ENCODE measurements at places on chromosomes 2 and 18.

DNA sequence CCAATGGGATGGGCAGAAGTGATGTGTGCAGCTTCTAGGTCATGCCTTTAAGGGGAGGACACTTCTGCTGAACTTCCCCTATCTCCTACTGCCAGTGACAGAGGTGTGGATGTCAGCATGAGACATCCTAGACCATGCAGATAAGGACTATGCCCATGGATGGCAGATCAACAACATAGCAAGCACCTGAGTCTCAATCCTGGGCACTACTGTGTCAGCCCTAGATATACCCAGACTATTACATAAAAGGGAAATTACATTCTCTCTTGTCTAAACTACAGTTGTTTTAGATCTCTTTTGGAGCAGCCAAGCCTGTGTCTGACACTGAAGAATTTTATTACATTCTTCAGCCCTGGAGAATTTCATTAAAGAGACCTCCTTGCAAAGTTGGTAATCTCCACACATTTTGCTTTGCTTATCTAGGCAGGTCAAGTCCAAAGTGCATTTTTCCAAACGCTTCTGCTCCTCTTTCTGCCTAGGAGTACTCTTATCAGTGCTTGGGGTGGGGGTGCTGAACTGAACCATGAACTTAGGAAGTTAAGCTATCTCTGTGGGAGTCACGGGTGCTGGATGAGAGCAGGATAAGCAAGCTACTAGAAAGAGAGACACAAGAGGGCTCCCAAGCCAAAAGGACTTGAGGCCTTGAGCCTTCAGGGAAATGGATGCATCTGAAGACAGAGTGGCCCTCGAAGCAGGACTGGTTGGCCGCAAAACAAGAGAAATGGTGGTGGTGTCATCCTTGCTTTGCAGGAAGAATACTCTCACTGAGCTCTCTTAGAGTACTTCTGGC lies 95.2 kb upstream of the SPRED2 start:
- no peak for DNase-seq

- DNase-seq: no peak
These were observed 49.4 kb downstream of the SLC66A2 start for GRCh38 chr18:79902075-79902474.

DNA sequence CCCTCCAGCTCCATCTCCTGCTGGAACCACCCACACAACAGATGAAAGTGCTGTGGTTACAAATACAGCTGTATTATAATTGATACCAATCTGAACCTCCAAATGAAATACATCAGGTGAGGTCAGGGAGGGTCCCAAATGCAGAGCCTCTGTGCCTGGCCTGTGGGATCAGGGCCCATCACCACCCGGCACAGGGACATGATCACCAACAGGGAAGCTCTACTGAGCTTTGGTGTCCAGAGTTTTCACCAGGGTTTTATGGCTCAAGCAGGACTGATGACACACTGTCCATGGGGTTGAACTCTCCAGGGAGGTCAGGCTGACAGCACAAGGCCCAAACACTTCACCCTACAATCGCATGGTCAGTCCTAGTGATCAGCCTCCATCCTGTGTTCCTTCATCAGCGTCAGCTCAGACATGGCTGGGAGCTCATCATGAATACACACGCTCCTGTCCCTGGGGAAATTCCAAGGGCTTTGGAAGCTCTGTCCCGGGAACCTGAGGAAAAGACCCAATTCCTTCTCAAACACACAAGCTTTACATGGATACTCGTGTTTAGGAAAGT lies 3.9 kb upstream of the PXDN start:
- DNase-seq: no peak

DNA sequence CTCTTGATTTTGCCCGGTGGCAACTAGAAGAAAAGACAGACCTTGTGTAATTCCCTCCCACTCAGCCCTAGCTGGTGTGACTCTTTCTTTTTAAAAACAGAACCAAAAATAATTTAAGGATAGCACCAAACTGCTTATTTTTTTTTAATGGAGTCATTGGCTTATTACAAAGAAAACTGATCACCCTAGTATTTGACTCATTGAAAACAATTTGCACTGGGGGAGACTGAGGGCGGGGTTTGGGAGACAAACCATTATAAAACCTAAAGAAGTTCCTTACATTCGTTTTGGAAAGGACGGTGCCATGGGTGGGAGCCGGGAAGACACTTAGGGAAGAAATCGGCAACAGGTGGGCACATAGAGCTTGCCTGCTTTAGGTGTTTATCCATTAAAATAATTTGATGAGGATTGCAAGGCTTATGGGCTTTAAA lies 2.5 kb downstream of the PAX3 start:
- DNase-seq: no peak

Measured in fibroblast of skin of abdomen (primary cell).